ENCODE measurements at places on chromosomes 1 and 21.
A peak's percentile ranks its signal among the peaks of the same experiment; 100 is the strongest.

- peak; percentile 27 for DNase-seq
Measured at GRCh38 chr1:94595658-94596057, 54.1 kb upstream of the F3 start.

DNA sequence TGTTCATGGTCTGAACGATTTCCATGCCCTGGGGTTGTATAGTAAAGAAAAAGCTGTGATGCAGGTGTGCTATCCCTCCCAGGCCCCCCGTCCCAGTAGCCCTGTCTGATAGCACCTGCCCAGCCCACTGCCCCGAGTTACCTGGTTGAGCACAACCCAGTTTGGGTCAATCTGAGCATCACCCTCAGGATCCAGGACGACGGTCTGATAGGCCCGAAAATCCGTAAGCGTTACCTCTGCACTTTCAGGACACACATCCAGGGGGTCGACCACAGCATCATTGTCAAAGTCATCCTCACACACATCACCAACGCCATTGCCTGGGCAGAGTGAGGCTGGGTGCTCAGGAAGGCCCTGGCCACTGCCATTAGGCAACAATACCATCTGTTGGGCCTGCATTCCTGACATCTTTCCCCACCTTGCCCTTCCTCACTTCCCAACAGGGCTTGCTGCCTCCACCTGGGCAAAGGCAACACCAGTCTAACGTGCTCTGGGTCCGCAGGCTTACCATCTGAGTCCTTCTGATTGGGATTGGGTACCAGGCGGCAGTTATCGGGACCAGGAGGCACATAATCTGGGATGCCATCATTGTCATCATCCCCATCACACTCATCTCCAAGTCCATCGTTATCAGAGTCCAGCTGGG lies 9.7 kb downstream of the THBS3 start:
- DNase-seq: no peak

DNA sequence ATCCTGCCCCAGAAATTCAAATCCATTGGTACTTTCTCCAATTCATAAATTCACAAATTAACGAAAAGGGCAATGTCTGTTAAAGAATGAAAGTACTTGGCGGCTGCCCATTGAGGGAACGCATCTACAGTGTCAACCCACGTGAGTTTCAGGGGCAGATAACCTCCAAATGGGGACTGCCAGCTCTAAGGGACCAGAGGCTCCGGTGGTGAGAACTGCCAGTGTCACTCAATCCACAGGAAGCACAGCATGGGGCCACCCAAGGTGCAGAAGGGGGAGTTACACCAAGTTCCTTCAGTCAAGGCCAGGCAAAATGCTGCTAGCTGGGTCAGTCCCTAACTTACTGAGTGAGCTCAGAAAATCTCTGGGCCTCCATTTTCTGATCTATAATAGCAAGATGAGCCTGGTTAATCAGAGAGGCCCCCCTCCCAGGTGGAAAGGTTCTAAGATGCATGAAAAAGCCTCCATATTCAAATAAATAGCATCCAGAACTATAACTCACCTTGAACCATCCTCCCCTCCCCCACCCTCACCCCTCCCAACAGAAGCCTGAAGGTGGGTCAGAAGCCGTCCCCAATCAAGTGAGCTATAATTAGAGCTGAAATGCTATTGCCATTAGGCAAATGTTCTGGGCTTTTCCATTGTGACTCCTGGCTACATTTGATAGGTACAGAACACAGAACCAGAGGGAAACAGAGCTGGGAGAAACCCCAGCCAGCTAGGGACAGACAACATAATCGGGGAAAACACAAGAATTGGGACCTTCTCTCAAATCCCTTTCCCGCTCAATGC lies 41.7 kb downstream of the LRP8 start:
- no peak for DNase-seq

- DNase-seq: no peak
Measured at GRCh38 chr21:39054066-39054465, 129.2 kb downstream of the PSMG1 start.

DNA sequence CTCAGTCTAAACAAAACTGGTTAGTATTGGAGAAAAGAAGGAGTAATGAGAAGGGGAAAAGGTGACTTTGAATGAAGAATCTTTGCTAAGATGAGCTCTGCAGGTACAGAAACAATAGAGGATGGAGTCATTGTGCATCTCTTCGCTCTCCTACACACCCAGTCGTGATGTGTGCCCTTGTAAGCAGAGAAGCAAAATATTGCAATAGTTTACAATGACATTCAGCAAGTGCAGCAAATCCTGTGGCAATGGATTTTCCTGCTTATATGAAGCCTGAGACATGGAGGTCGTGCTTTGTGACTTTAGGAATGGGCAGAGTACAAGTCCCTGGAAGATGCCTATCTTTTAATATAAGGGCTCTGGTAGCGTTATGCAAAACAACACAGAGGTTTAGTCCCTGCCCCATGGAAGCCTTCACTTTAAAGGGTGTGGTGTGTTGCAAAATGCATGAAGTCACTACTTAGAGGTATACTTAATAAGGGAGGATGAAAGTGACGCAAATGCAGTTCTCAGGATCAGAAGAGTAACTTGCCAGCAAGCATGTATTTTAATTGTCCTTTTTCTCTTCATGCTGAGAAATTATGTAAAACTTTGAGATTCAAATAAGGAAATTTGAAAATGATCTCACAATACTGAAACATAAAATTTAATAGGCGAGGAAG lies 88.0 kb upstream of the IVNS1ABP start:
- no peak for DNase-seq

- no peak for DNase-seq
Measured at GRCh38 chr1:31498376-31499040, 77.8 kb upstream of the TINAGL1 start.

GRCh38 chr1:46005594-46005993 lies 126.8 kb downstream of the PIK3R3 start:
- no peak for DNase-seq

DNA sequence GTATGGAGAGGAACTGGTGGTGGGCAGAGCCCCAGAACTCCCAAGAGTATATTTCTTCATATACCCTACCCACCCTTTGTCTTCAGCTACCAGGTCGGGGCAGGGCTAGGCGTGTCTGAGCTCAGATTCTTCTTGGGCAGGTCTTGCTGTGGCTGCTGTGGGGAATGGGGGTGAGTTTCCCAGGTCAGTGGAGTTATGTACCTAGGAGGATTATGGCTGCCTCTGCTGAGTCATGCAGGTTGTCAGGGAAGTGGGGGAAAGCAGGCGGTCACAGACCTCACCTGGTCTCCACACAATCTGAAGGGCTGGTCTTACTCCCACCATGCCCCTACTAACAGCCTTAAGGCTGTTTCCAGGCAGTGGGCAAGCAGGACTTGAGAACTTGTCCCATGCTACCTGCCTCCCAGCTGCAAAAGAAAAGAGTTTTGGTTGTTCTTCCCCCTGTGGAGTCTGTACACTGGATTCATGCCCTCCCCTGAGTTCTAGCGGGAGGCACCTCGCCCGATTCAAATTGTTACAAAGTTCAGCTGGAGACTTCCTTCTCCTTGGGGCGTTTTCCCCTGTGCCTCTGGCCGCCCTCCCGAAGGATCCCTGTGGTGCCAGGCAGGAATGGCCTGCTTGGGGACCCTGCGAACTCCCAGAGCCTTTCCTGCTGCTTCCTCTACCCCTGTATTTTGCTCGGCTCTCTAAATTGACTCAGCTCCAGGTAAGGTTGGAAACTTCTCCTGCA lies 58.6 kb downstream of the NPHS2 start:
- no peak for DNase-seq

DNA sequence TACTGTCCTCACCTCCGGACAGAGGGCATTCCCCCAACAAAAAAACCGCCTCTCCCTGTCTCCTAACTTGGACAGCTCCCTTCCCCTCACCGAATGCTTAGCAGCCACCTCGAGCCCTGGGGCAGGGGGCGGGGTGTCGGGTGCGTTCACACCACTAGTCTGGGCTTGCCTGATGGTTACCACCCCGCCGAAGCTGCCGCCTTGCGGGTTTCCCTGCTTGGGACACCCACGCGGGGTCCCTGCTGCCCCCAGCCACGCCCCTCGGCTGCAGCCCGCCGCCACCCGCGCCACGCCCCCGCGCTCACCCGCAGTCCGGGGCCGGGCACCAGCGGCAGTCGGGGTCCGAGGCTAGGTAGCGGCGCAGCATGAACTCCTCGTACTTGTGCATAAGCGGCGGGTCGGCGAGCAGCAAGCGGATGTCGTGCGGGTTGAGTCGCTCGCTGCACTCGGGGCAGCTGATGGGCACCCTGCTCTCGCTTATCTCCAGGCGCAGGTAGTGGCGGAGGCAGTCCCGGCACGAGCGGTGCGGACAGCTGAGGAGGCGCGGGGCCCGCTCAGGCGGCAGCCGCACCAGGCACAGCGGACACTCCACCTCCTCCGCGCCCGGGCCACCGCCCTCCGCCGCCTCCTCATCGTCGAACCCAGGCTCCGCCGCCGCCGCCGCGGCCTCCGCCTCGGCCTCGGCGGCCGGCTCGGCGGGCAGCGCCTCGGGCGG lies 706 bp downstream of the RNF19B start:
- DNase-seq: no peak

DNA sequence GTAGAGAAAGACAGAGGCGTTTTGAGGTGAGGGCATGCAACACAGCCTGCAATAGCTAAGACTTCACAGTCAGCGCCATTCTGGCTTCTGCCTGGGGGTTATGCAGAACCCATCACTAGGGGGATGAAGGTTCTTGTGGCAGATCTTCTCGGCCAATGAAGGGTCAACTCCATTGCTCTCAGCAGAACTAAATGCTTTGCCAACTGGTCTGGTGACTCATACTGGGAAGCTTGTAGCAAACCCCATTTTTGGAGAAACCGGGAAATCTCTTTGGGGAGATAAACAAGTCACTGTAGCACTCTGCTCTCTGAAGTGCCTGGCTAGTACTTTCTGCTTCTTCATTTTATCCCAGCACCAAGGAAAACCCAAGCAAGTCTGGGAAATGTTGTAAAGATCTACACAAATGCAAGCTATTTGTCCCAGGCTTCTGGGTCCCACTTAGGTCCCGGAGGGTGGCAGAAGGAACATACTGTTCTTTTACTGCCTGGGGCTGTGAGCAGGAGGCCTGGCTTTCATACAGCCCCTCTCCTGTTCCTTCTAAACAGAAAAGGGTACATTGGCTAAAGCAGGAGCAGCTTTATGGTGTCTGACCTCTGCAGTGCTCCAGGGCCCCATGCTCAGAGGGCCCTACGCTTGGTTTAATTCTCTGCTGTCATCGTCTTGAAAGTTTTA lies 28.8 kb downstream of the SHISA4 start:
- peak; percentile 72 for DNase-seq

- DNase-seq: no peak
Measured at GRCh38 chr1:154499446-154499845, 2.6 kb upstream of the TDRD10 start.

DNA sequence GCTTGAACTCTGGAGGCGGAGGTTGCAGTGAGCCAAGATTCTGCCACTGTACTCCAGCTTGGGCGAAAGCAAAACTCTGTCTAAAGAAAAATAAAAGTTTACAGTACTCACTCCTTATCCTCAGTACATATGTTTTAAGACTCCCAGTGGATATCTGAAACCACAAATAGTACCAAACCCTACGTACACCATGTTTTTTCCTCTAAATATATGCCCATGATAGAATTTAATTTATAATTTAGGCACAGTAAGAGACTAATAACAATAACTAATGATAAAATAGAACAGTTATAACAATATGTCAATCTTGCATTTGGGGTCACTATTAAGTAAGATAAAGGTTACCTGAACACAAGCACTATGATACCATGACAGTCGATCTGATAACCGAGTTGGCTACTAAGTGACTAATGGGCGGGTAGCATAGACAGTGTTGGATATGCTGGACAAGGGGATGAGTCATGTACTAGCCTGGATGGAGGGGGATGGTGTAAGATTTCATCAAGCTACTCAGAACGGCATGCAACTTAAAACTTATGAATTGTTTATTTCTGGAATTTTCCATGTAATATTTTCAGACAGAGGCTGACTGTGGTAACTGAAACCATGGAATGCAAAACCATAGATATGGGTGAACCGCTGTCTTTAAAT lies 43.7 kb downstream of the ST7L start:
- peak; percentile 31 for DNase-seq

DNA sequence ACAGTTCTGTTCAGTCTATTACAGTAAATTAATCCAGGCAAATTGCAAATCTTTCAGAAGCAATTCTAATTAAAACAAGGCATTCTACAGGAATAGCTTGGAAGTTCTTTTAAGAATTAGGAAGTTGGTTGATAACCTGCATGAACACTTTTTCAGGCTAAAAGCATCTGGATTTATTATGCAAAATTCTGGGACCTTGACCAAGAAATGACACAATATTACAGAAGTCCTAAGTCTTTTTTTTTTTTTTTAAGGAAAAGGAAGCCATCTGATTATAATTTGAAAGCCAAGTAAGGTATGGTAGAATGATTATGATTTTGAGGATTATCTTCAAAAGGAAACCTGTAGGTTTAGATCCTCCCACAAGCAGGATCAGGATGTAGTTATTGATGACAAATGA lies 74.7 kb upstream of the KCNK2 start:
- DNase-seq: no peak

DNA sequence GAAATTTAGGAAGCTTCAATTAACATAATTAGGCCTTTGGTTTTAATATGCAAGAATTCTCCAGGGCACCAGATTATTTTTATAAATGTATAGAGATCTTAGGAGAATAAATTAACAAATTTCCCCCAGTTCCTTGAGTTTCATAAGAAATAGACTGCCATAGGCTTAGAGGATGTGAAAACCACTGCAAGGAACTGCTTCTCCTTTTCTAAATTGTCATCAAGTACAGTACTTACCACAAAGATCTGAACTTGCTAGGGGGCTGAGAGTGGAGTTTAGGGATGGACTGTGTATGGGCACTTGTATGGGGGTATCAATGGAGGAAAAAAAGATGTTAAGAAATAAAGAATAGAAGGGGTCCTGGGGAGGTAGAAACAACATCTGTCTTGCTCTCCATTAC lies 31.1 kb downstream of the LHX8 start:
- DNase-seq: no peak

DNA sequence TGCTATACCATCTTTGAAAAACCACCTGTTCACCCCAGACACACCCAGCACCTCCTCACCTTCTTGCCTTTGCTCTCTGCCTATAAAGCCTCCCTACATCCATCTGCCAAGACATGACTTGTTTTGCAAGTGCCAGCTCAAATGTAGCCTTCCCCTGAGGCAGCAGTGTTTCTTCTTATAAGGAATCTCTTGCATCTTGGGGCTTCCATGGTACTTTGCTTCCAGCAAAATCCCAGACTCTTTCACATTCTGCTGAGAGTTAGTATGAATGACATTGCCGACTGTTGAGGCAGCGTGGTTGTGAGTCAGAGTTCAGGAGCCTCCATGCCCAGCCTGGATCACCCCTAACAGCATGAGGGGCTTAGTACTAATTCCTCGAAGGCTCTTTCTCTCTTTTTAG lies 217.4 kb upstream of the RUNX1 start:
- DNase-seq: no peak

DNA sequence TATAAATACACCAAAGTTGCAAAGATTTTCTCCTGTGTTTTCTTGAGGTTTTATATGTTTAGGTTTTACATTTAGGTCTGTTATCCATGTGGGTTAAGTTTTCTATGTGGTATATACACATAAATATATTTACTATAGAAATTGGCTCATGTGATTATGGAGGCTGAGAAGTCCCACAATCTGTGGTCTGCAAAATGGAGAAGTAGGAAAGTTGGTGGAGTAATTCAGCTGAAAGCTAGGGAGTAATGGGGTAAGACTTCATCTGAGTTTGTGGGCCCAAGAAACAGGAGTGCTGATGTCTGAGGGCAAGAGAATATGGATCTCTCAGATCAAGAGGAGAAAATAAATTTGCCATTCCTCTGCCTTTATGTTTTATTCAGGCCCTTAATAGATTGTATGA lies 146.0 kb downstream of the GPATCH2 start:
- DNase-seq: no peak

All from GM04503 (cell line).